Globus pallidus (tissue), 1 donor: ENCODE measurements at places on chromosomes 16 and 17.
A peak's percentile ranks its signal among the peaks of the same experiment; 100 is the strongest.

- no peak for DNase-seq
Measured at GRCh38 chr16:59909262-59909661, 1175.1 kb upstream of the GOT2 start.

GRCh38 chr16:57815987-57816745 lies 13.9 kb upstream of the KIFC3 start:
- DNase-seq, result peak; percentile 66

- DNase-seq, result no peak
Measured at GRCh38 chr17:49904893-49905292, 57.0 kb upstream of the TAC4 start.

DNA sequence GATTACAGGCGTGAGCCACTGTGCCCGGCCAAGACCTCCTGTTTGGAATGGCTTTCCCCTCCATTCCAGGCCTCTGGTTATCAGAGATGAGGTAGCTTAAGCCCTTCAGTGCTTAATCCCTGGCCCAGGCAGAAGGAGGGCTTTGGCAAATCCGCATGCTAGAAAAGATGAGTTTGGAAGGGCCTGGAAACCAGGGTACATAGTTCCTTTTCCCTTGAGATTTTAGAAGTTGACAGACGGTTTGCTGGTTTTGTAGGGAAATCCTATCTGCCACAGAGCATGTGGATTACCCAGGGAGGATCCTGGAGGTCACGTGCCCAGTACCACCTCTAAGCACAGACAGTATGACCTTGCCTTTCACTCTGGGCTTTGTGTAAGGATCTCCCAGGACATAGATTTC lies 114.7 kb upstream of the CACNG3 start:
- no peak for DNase-seq

GRCh38 chr17:27246537-27246936 lies 47.4 kb upstream of the WSB1 start:
- DNase-seq, result no peak

DNA sequence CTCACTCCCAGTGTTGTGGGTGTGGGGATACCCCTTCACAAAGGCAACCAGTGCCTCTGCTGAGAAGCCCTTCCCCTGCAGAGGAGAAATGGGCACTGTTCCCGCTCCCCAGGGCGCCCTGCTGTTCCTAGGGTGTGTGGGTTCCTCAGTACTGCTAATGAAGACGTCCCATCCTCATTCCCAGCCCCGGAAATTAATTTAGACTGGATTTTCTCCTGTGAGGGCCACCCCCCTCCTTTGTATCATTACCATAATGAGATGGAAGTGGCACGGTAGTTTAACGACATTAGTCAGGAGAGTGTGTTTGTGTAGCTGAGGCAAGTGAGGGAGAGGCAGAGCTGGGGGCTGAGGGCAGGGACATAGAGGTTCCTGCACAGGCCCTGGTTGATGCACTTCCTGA lies 53.2 kb downstream of the PIPOX start:
- DNase-seq, result no peak

DNA sequence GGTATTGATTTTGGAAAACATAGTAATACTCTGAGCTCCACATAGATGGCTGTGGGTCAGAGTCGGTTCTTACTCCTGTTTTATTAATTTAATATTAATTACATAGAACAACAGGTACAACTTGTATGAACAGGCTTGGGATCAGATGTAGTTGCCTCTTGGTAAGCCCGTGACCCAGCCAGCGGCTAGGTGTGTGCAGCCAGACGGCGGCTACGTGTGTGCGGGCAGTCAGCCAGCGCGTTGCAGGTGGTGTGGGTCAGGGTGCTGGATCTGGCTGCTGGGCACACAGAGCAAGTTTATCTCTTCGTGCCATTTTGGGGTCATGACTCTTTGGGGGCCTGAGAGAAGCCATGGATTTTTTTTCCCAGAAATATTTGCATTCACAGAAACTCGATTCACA lies 30.3 kb downstream of the DBNDD1 start:
- no peak for DNase-seq

GRCh38 chr16:73775841-73776388 lies 520.7 kb upstream of the PSMD7 start:
- DNase-seq, result no peak

GRCh38 chr17:45098869-45099616 lies 33.3 kb downstream of the PLCD3 start:
- DNase-seq, result peak; percentile 78

GRCh38 chr17:57948555-57949420 lies 6.4 kb downstream of the CUEDC1 start:
- DNase-seq, result peak; percentile 65

DNA sequence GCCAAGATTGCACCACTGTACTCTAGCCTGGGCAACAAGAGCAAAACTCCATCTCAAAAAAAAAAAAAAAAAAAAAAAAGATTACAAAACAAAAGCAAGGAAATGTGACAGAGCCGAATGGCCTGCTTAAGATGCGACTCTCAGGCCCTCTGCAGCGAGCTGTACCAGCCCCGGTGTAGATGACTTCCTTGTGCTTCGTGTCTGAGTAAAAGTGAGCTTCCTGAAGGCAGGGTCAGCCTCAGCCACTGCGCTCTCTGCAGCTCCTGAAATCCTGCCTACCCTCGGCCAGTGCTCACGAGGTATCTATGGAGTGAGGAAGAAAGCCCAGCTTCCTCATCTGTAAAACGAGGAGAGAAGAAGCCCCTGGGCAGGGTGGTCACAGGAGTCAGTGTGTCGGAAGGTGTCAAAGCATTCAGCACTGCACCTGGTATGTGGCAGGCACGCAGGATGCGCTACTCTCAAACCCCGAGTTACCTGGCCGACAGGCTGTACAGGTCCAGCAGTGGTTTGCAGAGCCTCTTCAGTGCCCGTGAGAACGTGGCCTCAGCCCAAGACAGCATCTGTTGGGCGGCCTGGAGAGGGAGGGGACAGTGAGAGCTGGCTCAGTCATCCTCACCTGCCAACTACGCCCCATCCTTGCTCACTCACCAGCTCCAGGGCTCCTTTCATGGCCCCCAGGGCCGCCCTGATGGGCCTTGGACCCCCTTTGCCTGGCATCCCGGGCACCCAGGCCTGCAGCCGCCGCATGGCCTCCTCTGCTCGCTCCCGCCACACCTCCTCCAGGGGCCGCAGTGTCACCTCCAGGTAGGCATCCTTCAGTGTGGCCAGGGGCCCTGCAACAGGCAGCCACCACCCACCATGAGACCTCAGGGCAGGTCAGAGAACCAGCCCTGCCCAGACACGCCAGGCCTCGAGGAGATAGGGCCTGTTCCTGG lies 44.6 kb downstream of the RMI2 start:
- DNase-seq, result no peak

- peak; percentile 8 for DNase-seq
Measured at GRCh38 chr17:7173687-7174602, 5.2 kb downstream of the ASGR1 start.

- peak; percentile 69 for DNase-seq
Measured at GRCh38 chr17:29566473-29567303, at the start of gene ABHD15. Gene ABHD15, minus strand, starts transcription at chr17:29567037. Its CDS starts 71 bp downstream, at chr17:29566966.

- no peak for DNase-seq
Measured at GRCh38 chr16:85425074-85425662, 188.0 kb upstream of the GSE1 start.

DNA sequence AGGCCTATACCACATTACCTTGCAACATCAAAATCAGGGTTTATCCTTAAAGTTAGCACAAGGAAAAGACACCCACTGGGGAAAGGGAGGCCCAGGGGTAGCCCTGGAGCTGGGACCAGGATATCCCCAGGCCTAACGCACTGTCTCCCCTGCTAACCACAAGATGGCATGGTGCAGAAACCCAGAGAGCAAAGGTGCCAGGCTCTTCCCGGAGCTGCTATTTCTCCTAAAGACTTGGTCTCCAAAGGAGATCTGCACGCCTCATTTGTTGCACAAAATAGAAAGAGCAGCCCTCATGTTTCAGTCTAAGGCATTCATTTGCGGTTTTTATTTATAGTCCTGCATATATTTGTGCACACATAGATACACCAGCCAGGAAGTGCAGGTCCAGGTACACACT lies 408.6 kb downstream of the SOX9 start:
- DNase-seq, result no peak

- peak; percentile 59 for DNase-seq
Measured at GRCh38 chr17:31492880-31493655, 101.6 kb downstream of the RAB11FIP4 start.

DNA sequence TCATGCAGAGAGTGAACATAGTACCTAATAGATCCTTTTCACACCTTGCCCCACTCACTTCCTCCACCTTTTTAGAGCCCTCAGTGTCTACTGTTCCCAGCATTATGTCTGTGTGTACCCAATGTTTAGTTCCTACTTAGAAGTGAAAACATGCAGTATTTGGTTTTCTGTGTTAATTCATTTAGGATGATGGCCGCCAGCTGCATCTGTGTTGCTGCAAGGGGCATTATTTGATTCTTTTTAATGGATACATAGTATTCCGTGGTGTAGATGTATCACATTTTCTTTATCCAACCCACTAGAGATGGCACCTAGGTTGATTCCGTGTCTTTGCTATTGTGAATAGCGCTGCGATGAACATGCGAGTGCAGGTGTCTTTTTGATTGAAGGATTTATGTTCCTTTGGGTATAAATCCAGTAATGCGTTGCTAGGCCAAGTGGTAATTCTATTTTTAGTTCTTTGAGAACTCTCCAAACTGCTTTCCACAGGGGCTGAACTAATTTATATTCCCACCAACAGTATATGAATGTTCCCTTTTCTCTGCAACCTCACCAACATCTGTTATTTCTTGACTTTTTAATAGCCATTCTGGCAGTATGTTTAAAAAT lies 47.1 kb downstream of the HLF start:
- no peak for DNase-seq

DNA sequence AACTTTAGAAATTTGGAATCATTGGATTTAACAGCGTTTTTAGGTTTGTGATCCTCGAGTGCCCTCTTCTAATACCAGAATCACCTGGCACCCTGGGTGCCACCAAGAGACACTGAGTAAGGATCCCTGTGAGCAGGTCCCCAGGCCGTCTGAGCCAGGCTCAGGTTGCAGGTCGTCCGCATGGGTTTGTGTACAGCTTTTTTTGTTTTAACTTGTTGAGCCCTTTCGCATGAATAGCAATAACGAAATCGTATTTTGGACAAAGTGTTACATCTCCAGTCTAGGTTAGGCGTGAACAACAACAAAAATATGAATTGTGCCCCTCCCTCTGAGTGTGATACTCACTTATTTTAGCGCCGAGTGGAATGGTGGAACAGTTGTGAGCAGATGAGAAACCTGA lies 10.9 kb downstream of the USP10 start:
- no peak for DNase-seq

GRCh38 chr16:1678500-1679098 lies 520 bp downstream of the JPT2 start:
- DNase-seq, result peak; percentile 23

- no peak for DNase-seq
Measured at GRCh38 chr16:86448306-86448890, 61.9 kb upstream of the FOXF1 start.

DNA sequence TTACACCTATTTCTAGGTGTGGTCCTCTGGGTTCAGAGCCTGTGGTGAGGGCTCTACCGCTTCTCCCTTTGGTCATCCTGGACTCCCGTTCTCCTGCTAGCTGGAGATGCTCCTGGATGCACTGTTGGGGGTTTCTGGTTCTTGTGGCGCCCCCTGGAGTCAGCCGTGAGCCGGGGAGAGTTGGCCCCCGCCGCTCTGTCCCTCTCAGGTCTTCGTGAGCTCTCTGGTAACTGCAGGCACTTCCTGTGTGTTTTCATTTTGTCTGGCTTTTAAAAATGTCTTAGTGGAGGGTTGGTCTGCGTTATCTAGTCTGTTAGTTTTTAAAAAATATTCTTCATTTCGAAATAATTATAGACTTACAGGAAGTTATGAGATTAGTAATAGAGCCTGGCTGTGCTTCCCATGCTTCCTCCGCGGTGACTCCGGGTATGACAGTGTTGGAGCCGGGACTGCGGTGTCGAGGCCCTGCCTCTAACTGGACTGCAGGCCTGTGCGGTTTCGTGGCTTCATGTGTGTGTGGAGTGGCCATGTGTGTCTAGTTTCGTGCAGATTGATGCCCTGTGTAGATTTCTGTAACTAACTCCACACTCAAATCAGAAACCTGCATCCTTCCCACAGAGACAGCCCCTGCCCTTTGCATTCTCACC lies 78.0 kb upstream of the ZNF750 start:
- DNase-seq, result no peak

DNA sequence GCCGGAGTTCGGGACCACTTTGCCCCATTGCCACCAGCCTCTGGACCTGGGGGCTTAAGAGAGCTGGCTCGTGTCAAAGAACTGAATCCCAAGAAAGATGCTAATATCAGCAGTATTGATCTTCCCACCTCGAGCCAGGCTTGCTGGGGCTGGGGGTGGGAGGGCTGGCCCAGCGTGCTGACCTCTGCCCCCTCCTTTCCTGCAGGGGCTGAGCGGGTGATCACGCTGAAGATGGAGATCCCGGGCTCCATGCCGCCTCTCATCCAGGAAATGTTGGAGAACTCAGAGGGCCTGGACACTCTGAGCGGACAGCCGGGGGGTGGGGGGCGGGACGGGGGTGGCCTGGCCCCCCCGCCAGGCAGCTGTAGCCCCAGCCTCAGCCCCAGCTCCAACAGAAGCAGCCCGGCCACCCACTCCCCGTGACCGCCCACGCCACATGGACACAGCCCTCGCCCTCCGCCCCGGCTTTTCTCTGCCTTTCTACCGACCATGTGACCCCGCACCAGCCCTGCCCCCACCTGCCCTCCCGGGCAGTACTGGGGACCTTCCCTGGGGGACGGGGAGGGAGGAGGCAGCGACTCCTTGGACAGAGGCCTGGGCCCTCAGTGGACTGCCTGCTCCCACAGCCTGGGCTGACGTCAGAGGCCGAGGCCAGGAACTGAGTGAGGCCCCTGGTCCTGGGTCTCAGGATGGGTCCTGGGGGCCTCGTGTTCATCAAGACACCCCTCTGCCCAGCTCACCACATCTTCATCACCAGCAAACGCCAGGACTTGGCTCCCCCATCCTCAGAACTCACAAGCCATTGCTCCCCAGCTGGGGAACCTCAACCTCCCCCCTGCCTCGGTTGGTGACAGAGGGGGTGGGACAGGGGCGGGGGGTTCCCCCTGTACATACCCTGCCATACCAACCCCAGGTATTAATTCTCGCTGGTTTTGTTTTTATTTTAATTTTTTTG lies 8.5 kb downstream of the GJD3 start:
- no peak for DNase-seq

DNA sequence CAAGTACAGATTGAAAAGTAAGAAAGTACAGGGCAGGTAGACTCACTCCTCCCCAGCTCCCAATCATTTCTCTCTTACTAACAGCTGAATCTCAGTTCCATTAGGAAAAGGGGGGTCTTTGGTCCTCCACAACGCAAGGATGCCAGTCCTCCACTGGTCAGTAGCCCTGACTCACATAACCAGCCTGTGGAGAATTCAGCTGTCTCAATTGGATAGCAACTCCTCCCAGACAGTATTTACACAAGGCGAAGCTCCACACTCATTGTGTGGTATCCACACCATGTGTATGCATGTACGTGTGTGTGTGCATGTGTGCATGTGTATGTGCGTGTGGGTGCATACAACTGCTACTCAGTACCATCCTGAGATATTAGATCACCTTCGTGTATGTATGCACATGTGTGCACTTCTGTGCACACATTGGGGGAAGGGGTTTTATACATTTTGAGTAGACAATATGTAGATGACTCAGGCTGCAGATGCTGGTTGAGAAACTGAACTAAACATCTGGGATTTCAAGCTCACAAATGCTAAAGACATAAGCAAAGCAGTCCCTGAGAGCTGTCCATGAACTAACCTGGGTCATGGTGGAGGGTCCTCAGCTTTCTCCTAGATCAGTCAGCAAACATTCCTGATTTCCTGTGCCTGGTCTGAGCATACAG lies 240.1 kb downstream of the SLC39A11 start:
- DNase-seq, result no peak
